ENCODE measurements at places on chromosomes 3 and 15.

DNA sequence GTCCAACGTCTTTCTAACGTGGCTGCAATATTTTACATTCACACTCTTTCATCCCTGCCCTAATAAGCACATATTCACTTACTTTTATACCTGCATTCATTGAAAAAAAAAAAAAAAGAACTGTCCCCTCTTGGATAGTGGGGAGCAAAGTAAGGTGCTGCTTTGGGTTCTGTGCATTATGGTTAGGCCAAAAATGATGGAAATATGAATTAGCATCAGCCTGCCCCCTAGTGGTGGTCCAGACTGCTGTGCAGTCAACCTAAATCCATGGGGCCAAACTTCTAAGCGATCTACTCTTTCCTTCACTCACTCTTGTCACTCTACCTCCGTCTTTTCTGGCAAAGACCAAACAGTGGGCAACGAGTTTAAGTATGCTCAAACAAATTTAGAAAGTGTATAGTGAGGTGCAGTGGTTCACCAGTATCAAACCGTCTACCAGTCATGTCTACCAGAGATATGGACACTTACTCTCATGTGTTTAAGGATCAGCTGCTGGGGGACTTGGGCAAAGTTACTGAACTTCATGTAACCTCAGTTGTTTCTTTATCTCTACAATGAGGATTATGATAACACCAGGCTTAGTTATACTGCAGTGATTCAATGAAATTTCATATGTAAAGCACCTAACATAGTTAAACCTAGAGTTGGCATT lies 61.5 kb upstream of the GRM7 start:
- no peak for DNase-seq

- DNase-seq, result no peak
Observed at GRCh38 chr3:111538681-111539083, 3.3 kb upstream of the CD96 start.

GRCh38 chr3:111585217-111585616 lies 9.9 kb downstream of the ZBED2 start:
- no peak for DNase-seq

GRCh38 chr15:26771578-26772153 lies 1.2 kb downstream of the GABRB3 start:
- peak; percentile 6 for DNase-seq

DNA sequence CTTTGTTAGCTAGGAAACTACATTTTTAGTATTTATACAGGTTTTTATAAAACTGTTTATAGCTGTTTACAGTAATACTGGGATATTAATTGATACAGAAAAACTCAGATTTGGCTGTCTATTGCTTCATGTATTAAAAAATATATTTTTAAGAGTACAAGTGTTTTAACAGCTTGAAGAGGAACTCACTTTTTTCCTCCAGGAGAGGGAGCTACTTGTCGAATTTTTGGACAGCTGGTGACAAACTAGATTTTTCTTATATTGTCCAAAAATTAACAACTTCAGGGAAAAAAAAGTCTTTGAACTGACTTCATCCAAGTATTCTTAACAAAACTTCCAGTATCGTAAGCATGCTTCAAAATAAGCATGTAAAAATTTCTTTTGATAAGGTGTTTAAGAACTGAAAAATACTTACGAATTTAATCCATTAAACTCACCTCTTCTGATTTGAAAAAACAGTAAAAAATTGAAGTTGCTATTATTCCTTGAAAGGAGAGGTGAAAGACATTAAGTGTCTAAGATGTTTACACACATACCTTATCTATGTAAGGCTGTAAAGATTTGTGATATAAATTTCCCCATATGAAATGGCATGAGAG lies 4.0 kb downstream of the DIPK2A start:
- DNase-seq, result no peak

DNA sequence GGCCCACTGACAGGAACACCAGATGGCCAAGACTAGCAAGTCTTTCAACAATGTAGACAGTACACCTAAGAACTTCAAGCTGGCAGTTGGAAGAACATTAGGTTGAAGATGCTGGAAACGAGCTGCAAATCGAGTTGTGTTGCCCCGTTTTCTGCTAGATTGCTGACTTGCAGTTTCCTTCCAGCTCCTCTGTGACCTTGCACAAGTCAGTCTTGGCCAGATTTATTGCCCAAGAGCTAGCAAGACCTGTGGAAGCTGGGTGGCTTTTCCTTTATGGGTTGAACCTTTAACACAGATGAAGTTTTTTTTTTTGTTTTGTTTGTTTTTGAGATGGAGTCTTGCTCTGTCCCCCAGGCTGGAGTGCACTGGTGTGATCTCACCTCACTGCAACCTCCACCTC lies 2.9 kb upstream of the RBM6 start:
- no peak for DNase-seq

Data from substantia nigra (tissue), 51 donors.